ENCODE measurements at places on chromosomes 5 and 9.

GRCh38 chr9:95574866-95575553 is 58.2 kb upstream of the PTCH1 start:
- DNase-seq, result no peak

GRCh38 chr5:39072925-39073766 is 1.1 kb downstream of the RICTOR start:
- peak; percentile 20 for DNase-seq

DNA sequence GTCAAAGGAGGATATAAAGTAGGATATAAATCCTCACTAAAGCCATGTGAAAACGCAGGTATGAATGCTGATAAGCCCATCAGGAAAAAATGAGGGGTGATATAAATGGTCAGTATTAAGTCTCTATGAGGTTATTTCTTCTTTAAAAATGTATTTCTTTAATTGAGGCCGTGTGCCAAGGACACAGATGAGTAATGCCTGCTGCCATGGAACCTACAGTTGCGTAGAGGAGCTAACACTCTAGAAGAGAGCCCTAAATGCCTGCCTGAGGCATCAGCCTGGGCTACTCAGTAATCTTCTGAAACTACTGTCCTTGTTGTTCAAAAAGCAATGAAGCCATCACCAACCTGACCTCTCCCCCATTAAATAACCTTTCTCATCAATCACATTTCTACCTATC is 84.9 kb downstream of the KLHL3 start:
- DNase-seq, result no peak

DNA sequence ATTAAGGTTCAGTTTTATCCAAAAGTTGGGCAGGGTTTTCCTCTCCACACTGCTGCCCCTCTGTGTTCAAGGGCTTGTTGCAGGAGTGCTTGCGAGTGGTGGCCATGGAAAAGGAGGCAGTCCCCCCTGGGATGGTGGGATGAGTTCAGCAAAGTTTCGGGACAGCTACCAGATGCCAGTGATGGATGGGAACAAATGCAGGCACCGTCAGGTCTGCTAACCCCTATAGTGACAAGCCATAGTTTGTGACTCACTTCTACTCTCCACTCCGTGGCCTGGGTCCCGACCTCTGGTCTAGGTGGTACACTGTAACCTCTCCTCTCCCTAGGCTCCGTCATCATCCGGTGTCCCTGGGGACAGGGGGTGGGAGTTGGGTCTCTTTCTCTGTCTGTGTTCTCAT is 3.8 kb upstream of the RNF14 start:
- DNase-seq, result no peak

DNA sequence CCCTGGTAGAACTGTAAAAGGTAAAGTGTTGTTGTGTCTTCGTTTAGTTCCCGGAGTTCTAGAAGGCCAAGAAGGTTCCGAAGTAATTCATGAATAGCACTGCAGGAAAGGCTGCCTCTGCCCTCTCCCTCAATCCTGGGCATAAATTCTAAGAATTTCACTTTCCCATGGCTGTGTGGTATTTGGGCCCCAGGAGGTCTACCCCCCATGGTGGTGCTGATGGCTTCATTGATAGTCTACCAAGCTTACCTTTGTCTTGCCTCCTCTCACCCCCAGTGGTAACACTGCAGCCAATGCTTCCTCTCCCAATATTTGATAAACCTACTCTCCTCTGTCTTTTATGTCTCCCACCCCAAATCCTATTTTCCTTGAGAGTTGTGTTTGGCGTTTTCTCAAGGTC is 39.5 kb downstream of the ADAMTS16 start:
- DNase-seq, result no peak

DNA sequence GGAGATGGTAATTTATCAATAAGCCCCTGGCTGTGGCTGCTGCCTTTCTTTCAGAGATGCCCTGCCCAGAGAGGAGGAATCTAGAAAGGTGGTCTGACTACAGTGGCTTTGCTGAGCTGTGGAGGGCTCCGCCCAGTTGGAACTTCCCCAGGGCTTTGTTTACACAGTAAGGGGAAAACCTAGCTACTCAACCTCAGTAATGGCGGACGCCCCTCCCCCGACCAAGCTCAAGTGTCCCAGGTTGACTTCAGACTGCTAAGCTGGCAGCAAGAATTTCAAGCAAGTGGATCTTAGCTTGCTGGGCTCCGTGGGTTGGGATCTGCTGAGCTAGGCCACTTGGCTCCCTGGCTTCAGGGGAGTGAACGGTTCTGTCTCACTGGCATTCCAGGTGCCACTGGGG is 865.4 kb upstream of the ACO1 start:
- peak; percentile 7 for DNase-seq

- no peak for DNase-seq
Measured at GRCh38 chr9:134518004-134518606, 123.5 kb upstream of the COL5A1 start.

- DNase-seq, result no peak
Measured at GRCh38 chr9:107712390-107712789, 222.8 kb upstream of the KLF4 start.

DNA sequence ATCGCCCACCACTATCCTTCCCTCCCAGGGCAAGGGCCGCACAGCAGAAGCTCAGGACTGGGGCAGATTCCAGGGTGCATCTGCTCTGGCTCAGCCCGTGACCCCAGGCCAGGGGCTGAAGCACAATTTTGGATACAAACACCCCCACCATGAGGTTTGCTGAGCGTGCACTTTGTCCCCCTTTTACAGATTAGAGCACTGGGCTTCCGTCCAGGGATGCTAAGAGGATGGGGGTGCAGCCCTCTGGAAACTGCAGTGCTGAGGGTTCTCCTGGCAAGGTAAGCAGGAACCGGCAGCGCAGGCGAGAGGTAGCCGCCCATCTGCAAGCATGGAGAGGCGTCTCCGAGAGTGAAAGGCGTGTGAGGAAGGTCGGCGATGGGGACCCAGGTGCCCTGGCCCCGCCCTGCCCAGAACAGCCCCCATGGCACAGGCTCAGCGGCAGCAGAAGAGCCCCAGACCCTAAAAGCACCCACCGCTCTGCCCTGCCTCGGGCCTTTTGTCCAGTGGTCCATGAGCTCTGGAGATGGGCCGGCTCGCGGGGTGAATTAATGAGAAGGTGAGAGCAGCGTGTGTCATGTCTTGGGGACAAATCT is 54.5 kb upstream of the OLFM1 start:
- no peak for DNase-seq

- no peak for DNase-seq
Measured at GRCh38 chr5:42912184-42912798, 100.6 kb upstream of the SELENOP start.

GRCh38 chr5:141914199-141914743 is 9.4 kb upstream of the DELE1 start:
- no peak for DNase-seq

GRCh38 chr9:95425910-95426551 is 90.7 kb downstream of the PTCH1 start:
- DNase-seq, result no peak

DNA sequence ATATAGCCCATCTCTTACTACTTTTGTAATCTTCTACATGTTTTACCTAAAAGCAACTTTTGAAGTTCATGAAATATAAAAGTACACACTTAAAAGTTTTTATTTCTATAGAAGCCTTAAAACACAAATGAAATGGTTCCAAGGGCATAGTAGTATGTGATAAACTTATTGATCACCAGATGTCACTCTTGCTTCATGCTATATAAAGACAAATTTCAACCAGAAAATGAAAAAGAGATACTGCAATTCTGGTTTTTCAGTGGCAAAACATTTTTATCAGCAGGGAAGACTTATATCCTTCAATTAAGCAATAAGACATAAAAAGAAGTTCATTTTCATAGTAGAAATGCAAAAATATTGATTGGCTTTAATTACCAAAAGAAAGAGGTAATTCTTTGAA is 69.4 kb upstream of the FBXL17 start:
- no peak for DNase-seq

- DNase-seq, result no peak
Measured at GRCh38 chr5:42518595-42519221, 95.5 kb downstream of the GHR start.

- DNase-seq, result no peak
Measured at GRCh38 chr9:118034701-118035100, 330.5 kb downstream of the TLR4 start.

DNA sequence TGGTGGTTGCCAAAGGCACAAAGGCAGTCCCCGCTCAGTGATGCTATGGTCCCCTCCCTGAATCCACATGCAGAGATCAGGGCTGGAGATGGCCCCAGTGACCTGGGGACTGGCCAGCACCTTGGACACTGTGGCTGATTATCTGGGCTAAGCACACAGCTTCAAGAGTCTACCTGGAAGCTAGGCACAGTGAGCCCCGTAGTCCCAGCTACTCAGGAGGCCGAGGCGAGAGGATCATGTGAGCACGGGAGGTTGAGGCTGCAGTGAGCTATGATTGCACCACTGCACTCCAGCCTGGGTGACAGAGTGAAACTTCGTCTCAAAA is 8.3 kb upstream of the SCGB3A1 start:
- no peak for DNase-seq

DNA sequence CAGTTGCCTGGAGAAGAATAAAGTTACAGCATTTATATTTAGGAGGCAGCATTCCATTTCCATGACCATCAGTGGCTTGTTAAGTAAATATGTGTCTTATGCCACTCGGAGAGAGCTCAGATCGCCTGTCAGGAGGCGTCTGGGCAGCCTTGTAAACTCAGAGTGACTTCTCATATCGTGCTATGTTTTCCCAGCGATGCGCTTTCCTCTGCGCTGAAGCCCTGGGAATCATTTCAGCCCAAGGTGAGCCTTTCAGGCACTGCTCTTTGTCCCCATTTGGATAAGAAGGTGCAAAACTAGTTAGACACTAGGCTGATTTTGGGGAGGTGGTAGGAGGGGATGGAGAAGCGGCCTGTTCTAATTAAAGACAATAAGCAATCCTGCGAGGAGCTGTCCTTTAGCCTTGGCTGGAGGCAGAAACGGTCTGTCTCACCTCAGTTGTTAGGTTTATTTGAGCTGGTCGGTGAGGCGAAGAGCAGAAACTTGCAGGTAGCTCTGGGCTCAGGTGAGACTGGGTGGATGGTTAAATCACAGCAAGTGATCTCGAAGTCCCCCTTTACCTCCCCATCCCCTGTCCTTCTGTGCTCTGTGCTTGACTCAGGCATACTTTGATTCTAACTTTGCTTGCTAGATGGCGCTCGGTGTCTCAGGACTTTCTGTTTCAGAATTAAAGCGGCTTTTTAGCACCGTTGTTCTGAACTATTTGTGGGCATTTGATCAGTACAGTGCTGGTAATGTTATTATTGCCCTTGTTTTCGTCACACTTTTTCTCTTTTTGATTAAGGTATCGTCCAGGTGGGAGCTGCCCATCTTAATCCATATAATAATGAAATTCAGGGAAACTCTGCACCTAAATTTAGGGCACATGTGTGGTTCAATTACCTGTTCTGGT is 24.6 kb downstream of the NR2F1 start:
- DNase-seq, result no peak

GRCh38 chr9:125752070-125752628 is 5.0 kb downstream of the PBX3 start:
- DNase-seq, result no peak

DNA sequence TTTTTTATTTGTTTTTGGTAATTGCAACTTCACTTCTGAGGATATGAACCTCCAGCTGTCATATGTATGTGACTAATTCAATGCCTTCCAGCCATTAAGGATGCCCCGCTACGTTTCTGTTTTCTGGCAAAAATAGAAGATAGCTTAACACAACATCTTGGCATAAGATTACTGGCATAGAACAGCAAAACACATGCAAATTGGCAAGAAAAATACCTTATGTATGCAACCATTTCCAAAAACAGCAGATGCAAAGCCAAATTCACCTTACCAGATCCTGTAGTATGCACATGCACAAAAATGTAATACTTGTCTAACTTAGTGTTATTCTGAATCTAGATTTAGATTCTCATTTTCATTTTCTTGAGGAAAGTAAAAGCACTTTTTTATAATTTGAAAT is 461.1 kb upstream of the CYLC2 start:
- no peak for DNase-seq

GRCh38 chr5:53099546-53099945 is 10.0 kb downstream of the MOCS2 start:
- DNase-seq, result no peak

DNA sequence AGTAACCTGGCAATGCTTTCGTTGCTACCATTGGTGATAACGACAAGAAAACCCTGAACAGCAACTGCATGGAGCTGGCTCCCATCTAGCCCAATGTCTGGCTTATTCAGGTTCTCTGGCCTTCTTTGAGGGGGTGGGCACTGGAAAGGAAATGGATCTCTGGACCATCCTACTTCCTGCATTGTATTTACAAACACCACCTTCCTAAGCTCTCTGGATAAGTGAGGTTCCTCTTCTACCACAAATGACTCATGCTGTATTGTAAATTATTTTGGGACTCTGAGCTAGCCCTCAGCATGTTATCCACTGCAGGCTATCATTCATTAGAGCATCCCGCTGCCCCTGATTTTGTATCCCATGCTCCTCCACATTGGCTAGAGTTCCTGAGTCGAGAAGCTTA is 136.9 kb upstream of the KLF9 start:
- DNase-seq, result no peak

- DNase-seq, result no peak
Measured at GRCh38 chr9:127574072-127574993, 37.7 kb upstream of the STXBP1 start.

DNA sequence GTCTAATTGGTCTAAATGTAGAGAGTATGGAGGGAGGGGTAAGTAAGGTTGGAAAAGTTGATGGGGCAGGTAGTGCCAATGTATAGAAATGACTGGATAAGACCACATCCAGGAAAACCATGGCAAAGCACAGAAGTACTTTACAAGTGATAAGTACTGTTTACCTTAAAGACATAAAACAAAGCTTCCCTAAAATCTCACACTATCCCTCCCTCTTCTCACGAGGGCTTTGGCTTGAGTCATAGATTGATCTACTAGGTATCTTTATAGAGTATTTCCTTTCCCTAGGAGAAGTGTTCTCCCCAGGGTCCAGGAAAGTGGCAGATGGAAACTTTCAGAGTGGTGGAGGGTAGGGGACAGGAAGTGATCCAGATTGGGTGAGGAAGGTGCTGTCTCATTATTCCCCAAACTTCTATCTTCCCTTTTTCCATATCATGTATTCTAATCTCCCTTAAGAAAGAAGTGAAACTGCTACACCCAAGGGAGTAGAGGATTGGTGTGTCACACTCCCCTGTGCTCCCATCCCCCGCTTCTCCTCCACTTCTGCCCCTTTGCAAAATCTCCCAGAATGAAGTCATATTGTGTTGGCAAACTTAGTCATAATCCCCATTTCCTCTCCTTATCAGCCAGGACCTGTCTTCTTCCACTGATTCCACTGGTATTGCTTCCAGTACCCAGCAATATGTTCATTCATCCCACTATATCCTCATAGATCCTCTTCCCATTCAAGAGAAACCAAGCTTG is 14.6 kb downstream of the IL33 start:
- DNase-seq, result no peak

GRCh38 chr9:137891588-137892423 is 14.2 kb downstream of the CACNA1B start:
- DNase-seq, result no peak

DNA sequence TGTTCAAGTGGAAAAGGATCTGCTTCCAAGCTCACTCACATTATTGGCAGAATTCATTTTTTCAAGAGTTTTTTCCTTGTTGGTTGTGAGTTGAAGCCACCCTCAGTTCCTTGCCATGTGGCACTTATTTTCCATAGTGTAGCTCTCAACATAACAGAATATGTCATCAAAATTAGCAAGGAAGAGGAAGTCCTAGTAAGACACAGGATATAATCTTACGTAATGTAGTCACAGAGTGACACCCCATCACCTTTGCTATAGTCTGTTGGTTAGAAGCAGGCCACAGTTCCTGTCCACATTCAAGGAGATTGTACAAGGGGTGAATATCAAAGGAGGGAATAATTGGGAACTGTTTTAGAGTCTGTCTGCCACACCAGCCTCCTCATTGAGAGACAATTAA is 15.7 kb downstream of the IRGM start:
- no peak for DNase-seq
